ENCODE measurements at places on chromosomes 1 and 21.

DNA sequence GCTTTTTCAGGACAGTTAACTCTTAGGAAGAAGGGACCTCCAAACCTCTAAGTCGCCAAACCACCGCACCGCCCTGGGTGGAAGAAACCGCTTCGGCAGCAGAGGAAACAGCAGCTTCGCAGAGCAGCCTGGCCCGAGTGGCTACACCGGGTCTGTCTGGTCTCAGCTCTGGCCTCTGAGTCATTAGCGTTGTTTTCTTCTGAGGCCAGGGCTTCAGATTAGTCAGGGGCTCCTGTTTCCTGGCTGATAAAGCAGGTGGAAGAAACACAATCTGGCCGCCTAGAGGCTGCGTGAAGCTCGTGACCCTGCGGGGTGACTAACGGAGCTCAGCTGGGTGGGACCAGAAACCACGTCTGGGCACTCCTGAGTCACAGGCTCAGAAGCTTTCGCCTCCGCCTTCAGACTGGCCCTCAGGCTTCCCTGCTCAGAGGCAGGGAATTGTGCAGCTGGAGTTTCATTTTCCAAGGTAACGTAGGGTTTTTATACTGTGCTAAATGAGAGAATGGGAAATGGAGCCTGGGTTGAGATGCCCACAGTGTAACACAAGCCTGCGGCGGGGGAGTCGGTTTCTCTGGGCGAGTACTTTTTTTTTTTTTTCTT lies 44.9 kb downstream of the CHAF1B start:
- DNase-seq = no peak

- DNase-seq = no peak
Measured at GRCh38 chr1:248372394-248372793, 3.2 kb upstream of the OR2T6 start.

- DNase-seq = no peak
Measured at GRCh38 chr1:184563308-184563707, 176.5 kb downstream of the C1orf21 start.

GRCh38 chr1:2163205-2163604 lies 31.4 kb downstream of the FAAP20 start:
- DNase-seq = no peak

- no peak for DNase-seq
Measured at GRCh38 chr21:42290505-42290904, 24.7 kb downstream of the TFF3 start.

- DNase-seq = no peak
Measured at GRCh38 chr1:199161319-199161680, 522.5 kb downstream of the PTPRC start.

DNA sequence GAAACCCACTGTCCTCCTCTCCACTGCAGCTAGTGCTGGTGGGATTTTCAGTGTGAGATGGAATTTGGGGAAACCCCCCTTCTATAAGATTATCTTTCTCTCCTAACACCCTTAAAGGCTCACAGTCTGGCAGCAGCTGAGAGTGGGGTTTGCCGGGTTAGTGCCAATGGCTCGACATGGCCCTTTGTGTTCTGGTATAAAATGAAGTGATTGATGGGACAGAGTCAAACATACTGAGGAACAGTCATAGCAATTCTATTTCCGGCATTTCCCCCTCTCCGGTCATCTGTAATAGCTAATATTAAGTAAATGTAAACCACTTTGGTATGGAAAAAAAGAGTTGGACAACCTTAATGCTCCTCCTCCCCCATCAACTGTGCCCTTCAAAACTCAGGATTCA lies 37.6 kb downstream of the TFF3 start:
- no peak for DNase-seq

GRCh38 chr1:159600894-159601293 lies 13.3 kb downstream of the APCS start:
- DNase-seq = no peak

GRCh38 chr1:150575518-150576366 lies 3.7 kb downstream of the MCL1 start:
- no peak for DNase-seq

GRCh38 chr1:33234588-33234990 lies 21.7 kb upstream of the ZNF362 start:
- DNase-seq = no peak

DNA sequence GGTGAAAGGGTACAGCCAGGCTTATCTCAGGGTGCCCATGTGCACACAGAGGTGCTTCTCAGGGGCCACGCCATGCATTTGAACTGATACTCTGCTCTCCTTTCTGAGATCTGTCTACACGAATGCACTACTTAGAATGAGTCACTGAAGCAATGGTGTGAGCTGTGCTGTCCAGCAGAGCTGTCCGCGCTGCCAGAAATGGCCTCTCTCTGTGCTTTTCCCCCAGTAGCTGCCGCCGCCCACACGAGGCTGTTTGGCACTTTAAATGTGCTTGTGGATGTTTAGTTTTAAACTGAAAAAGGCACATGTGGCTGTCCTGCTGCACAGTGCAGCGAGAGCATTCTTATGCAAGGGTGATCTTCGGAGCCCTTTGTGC lies 87.1 kb upstream of the COL6A1 start:
- DNase-seq = no peak
